ENCODE measurements at places on chromosomes 7 and 10. TPM values are rescaled to one million over a fixed set of nuclear protein-coding genes. Genes with fewer than 3 reads are reported as not detected.

GRCh38 chr10:122420624-122421007 lies 33.8 kb upstream of the ARMS2 start:
- no peak for DNase-seq

GRCh38 chr10:2933071-2933470 lies 134.3 kb upstream of the PFKP start:
- no peak for DNase-seq

DNA sequence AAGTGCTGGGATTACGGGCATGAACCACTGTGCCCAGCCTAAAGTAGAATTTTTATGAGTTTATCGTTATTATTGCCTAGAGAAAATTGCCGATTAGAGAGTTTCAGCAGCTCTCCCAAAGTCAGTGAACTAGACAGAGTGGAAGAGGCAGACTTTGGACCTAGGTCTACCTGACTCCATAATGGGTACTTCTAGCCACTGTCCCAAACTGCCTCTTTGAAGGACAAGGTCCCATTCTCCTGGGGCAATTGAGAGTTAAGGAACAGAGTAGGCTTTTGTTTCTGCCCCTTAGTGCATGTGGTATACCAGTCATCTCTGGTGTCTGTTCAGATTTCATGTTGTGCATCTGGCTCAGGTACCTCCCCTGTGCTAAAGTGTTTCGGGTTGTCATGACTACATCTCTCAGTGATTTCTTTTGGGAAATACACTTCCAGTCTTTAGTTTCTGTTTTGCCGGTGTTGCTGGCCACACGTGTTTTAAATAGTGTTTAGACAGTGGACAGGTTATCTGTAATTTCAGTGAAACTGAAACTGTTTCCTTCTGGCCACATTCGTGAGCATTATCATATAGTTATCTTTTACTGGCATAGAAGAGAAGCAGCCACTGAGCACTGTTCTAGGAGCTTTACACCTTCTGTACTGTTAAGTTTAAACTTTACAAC lies 4.7 kb downstream of the TMEM236 start:
- DNase-seq, result peak; percentile 22

DNA sequence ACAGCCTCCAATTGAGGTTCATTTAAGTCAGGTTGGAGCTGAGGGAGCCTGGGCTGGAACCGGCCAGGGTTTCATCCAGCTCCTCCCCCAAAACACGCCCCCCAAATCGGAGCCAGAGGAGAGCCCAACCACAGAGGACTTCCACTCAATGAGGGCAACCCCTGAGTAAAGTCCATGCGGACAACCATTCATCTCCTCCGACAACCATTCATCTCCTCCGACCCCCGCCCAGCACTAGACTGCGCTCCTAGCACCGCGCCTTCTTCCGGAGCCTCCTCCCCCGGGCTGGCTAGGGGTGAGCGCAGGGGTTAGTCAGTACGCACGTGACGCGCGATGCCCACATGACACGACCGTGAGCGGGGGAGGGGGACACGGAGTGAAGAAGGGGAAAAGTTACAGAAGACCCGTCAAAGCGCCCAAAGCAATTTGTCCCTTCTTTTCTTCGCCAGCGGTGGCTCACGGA lies 1.4 kb downstream of the MAGI2 start:
- DNase-seq, result peak; percentile 82

DNA sequence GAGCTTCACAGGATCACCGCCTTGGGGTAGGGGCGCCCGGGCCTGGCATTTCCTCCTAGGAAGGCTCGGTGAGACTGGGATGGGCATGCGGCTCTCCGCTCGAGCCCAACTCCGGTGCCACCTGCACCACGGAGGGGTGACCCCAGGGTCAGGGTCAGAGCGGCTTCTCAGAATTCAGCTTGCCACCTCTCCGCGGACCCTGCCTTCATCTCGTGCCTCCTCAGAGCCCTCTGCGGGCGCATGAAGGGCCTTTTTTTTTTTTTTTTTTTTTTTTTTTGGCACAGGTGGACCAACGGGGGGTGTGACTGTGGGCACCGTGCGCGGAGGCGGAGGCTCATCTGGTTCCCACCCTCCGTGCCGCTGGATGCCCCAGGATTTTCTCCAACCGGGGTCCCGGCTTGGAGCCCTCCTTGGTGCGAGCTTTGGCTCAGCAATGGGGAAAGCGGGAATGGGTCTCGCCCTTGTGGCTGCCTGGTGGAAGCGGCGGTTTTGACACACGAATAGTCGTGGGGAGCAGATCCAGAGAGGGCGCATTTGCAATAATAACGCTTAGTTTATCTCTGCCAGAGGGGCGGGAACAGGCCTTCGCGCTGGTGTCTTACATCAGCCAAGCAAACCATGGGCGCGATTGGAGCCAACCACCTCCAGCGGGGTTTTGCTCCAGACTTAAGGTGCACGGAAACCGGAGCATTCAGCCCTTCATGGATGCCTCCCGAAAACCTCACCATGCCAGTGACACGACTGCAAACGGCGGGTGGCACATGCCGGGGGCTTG lies 5.0 kb upstream of the TNRC18 start:
- peak; percentile 90 for DNase-seq

Gene JMJD1C
- 108 TPM for total RNA-seq

Gene PRLHR
- not detected for total RNA-seq

DNA sequence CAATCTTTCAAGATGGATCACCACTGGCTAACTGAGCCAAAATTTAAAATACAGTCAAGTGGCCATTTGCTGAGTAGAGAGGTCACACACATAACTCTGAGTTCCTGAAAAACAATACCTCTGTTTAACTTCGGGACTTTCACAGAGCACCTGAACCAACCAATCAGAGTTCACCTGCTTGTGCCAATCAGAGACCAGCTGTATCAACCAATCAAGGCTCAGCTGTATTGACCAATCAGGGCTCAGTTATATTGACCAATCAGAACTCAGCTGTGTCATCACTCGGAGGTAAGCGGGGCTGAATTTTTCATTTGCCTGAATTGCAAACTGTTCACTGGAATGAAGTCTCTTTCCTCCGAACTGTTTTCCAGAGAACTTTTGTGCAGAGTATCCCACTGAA lies 10.0 kb upstream of the CPXM2 start:
- no peak for DNase-seq

DNA sequence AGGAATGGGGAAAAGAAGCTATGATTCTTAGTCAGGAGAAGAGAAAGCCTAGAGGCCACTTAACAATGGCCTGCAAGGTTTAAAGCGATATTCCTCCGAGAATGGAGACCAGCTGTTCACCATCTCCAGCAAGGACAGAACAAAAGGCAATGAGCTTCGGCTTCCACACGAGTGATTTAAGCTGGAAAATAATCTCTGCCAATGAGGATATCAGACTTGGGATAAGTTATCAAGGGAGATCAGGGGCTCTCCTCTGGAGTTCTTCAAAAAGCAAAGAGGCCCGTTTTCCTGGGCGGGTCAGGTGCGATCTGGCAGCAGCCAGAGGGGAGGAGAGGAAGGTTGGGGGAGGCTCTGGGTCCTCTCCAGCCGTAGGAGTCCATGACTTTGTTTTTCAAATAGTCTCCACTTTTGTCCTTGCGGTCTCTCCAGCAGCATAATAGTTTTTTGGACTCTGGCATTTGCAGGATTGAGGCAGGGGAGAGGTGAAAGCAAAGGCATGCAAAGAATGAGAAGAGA lies 211.3 kb downstream of the SKIDA1 start:
- no peak for DNase-seq

Gene CYP17A1
- not detected for total RNA-seq

Gene TRIM4
- 15.3 TPM for total RNA-seq

- no peak for DNase-seq
Measured at GRCh38 chr7:37081436-37081835, 357.1 kb upstream of the AOAH start.

Gene MMP21
- total RNA-seq, result not detected

Gene GOLGA7B
- total RNA-seq, result not detected

DNA sequence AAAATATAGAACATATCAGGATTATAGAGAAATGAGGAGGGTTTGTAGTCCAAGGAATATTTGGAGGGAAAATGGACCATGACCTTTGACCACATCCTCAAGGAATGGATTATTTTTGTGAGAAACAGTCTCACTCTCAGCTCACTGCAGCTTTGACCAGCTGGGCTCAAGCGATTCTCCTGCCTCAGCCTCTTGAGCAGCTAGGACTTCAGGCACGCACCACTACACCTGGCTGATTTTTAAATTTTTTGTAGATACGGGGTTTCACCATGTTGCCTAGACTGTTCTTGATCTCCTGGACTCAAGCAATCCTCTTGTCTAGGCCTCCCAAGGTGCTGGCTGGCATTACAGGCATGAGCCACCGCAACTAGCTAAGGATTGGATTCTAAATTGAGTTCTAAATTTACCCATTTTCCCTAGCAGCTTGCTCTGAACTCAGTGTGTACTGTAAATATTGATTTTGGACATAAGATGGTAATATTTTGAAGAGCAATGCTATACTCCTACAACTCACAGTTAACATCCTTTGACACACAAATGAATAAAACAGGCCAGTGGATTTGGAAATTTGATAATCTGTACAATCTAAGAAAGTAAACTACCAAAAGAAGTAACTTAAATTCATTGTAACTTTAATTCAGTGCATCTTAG lies 73.8 kb downstream of the TET1 start:
- DNase-seq, result no peak

Gene NODAL
- not detected for total RNA-seq

Gene VSTM4
- 2.5 TPM for total RNA-seq

Gene GPRIN2
- not detected for total RNA-seq

- DNase-seq, result no peak
Measured at GRCh38 chr7:36456138-36456537, 66.5 kb downstream of the ANLN start.

- DNase-seq, result no peak
Measured at GRCh38 chr10:117716889-117717288, 174.3 kb downstream of the EMX2 start.

Gene LRRC61
- not detected for total RNA-seq

DNA sequence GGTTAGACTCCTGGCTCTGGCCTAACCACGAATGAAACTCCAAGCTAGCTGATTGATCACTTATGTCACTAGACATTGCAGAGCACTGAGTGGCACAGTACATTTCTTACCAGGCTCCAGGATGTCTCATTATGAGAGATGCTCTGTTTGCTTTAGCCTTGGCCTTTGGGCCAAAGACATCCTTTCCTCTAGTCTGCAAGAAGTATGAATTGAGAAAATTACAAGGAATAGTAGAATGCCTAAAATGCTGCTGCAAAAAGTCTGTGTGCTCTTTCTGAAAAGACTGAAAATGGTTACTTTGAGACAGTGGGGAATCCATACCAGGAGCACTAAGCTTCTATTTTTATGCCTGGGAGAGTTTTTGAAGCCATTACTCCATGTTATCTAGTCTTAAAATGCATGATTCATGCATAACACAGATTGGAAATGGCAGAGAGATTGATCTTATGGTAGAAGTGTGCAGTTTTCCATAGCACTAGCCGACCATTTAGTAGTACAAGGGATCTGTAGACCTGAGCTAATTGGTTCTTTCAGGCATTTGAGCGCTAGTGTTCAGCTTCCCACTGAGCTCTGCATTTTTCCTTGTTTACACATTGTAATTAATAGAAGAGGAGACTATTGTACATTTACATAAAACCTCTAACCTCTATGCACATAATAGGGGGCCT lies 303.8 kb downstream of the PRKG1 start:
- peak; percentile 24 for DNase-seq

DNA sequence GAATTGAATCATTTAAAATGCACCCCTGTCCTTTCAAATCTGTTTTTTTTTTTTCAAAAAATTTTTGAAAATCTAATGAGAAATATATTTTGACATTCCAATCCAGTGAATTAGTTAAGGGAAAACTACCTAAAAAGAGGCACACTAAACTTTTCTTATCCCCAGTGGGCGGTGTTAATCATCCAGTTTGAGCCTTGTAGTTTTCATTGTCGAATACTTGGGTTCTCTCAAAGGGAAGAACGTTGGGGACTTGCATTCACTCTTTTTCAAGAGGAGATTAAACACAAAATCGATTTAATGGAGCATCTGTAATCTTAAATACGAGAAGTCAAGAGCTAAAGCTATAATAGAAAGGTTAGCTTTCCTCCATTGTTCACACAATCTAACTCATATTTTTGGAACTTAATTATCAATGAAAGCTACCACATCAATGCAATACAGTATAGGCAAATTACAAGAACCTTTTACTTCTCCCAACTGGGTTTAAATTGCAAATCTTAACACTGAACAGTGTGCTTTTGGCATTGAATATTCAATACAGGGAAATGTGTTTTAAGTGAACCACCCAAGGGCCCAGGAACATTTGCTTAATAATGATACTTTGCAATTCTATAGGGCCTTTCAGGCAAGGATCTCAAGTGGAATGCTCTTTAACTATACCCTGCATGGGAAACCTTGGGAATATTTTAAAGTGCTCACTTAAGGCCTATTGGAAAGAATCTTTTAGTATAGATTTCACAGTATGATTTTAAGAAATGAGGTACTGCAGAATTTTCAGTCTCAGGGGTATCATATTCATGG lies 13.1 kb upstream of the SP8 start:
- no peak for DNase-seq

- peak; percentile 54 for DNase-seq
Measured at GRCh38 chr10:21523557-21524008, 1.9 kb downstream of the SKIDA1 start.

DNA sequence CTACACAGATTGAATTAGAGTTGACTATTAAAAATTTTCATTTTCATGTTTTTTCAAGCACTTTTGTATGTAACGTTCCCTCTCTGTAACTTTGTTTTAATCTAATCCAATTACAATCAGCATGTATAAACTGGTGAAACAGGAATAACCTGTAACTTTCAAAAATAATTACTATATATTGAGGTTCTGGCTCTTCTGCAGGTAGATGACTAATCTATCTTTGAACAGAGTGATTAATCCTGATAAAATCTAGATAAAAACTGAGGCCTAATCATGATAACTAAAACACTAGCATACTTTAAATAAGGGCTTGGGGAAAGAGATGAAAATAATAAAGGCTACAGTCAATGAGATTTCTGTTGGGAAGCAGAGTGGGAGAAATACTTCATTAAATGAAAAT lies 101.6 kb upstream of the KCND2 start:
- DNase-seq, result no peak

DNA sequence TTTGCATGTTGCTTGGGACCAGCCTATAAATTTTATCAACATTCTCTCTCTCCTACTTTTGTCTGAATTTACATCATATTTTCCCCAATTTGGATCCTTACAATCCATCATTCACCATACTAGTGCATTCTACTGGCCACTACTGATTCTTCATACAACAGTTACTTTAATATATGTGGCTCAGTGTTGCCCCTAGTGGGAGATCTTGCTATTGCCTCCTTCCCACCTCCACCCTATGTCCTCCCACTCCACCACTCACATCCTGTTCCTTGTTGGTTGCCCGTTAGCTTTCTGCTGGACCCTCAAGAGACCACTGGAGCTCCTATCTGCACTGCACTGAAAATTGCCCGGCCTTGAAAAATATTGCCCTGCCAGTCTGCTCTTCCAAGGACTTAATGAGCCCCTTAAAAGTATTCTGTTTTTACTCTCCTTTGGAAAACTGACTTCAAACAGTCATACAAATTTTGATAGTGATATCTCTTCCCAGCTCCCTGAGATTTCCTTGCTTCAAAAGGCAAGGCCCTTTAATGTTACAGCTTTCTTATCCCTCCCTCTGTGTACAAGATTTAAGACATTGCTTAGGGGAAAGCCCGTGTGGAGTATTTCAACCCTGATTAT lies 243.2 kb upstream of the TMEM229A start:
- peak; percentile 22 for DNase-seq
